ENCODE measurements at places on chromosomes 1 and 21.

- no peak for DNase-seq
- no peak overlapping the region for H3K4me3 ChIP-seq
- no peaks in the 10 kb centered on the region for H3K36me3 ChIP-seq
- no peaks in the 10 kb centered on the region for H3K4me1 ChIP-seq
- H3K27me3 ChIP-seq: peaks cover 10% of the 10 kb centered on the region
Observed at GRCh38 chr1:93981274-93981667, 72.0 kb upstream of the GCLM start.

- H3K4me1 ChIP-seq: no peaks in the 10 kb centered on the region
- peaks cover 13% of the 10 kb centered on the region for H3K27me3 ChIP-seq
- no peak overlapping the region for H3K4me3 ChIP-seq
- H3K27ac ChIP-seq: no peak overlapping the region
- DNase-seq: no peak
- H3K36me3 ChIP-seq: no peaks in the 10 kb centered on the region
Observed at GRCh38 chr1:93673163-93673829, 8.3 kb downstream of the BCAR3 start.

GRCh38 chr1:210174133-210174532, 58.5 kb upstream of the SERTAD4 start:
- no peaks in the 10 kb centered on the region for H3K4me1 ChIP-seq
- H3K4me3 ChIP-seq: no peak overlapping the region
- no peaks in the 10 kb centered on the region for H3K36me3 ChIP-seq
- no peak overlapping the region for H3K27ac ChIP-seq
- DNase-seq: no peak
- H3K27me3 ChIP-seq: no peaks in the 10 kb centered on the region

DNA sequence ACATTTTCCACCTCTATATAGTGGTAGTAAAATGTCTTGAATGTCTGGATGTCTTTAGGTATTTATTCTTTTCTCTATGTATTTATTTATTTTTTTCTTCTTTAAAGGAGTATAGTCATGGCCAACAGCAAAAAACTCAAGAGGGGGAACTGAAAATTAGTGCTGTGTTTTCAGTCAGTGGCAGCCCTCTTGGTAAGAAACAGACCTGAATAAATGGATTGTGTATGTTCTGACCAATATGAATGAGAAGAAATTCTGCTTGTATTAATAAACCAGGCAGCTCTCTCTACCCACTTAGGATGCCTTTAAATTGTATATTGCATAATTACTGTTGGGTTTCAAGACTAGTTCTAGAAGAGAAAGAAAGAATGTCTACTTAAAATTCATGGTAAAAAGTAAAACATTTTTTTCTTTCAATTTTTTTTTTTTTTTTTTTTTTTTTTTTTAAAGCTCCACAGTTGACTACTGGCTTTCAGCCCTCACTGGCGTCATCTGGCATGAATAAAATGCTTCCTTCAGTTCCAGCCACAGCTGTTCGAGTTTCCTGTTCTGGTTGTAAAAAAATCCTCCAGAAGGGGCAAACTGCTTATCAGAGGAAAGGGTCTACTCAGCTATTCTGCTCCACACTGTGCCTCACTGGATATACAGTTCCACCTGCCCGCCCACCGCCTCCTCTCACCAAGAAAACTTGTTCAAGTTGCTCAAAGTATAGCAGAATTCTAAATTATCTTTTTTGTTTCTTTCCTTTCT, 101.6 kb downstream of the ZMYM4 start:
- H3K27me3 ChIP-seq: no peaks in the 10 kb centered on the region
- no peak for DNase-seq
- H3K36me3 ChIP-seq: no peaks in the 10 kb centered on the region
- no peak overlapping the region for H3K27ac ChIP-seq
- H3K4me1 ChIP-seq: no peaks in the 10 kb centered on the region
- H3K4me3 ChIP-seq: no peak overlapping the region

Data from activated CD8-positive, alpha-beta T cell treated with anti-CD3 and anti-CD28 coated beads, Interleukin-2, amount 10 ng/mL, durations not matched to agents 7 days and 5 days (primary cell).